Breast epithelium (tissue), 4 donors: ENCODE measurements at places on chromosomes 3 and 15. TPM values are rescaled to one million over a fixed set of nuclear protein-coding genes. Genes with fewer than 3 reads are reported as not detected.

DNA sequence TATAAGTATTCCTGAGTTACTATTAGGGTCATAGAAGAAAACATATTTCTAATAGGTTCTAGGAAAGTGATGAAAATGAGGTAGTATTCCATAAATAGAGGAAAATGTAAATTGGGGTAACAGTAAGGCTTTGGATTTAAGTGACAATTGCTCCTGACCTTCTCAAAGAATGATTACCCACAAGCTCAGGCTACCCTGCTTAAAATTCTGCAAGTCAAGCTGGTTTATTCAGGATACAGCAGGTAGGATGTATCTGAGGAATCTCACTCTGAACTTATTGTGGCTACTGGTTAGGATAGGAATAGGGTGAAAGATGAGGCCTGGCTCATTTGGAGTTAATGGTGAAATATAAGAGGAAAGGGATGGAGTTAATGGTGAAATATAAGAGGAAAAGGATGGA, 67.7 kb downstream of the CD200R1L start:
- H3K36me3 ChIP-seq, result no peaks in the 10 kb centered on the region
- H3K27ac ChIP-seq, result no peak overlapping the region
- DNase-seq, result no peak
- no peaks in the 10 kb centered on the region for H3K4me1 ChIP-seq
- H3K27me3 ChIP-seq, result no peaks in the 10 kb centered on the region
- no peak overlapping the region for H3K4me3 ChIP-seq

DNA sequence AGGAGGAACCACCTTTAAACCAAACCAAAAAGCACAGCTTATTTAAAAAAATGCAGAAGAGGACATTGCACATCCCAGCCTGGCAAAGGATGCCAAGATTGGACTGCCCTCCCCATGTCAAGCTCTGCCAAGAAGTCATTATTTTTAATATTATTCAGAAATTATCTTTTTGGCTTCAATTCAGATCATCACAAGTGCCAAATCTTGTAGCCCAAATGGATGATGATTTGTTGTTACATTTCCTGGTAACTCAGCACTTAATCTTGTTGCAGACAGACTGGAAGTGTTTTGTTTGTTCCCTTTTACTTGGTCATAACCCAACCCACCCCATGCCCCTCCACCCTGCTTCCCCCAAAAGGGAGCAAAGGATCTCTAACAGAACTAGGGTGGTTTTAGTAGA, 28.1 kb upstream of the LXN start:
- H3K27ac ChIP-seq, result no peak overlapping the region
- no peaks in the 10 kb centered on the region for H3K27me3 ChIP-seq
- DNase-seq, result no peak
- no peaks in the 10 kb centered on the region for H3K36me3 ChIP-seq

DNA sequence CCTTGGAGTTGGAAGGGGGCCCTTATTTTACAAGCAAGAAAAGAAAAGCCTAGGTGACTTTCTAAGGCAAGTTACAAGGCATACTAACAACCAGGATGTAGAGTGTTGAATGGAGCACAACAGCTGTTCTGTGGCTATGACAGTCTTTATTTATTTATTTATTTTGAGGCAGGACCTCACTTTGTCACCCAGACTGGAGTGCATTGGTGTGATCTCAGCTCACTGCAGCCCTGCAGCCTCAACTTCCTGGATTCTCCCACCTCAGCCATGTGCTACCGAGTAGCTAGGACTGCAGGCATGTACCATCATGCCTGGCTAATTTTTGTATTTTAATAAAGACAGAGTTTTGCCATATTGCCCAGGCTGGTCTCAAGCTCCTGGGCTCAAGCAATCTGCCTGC, 973.4 kb downstream of the ROBO1 start:
- no peak for DNase-seq
- no peaks in the 10 kb centered on the region for H3K27me3 ChIP-seq
- H3K4me1 ChIP-seq, result no peaks in the 10 kb centered on the region
- H3K36me3 ChIP-seq, result no peaks in the 10 kb centered on the region
- no peak overlapping the region for H3K4me3 ChIP-seq

DNA sequence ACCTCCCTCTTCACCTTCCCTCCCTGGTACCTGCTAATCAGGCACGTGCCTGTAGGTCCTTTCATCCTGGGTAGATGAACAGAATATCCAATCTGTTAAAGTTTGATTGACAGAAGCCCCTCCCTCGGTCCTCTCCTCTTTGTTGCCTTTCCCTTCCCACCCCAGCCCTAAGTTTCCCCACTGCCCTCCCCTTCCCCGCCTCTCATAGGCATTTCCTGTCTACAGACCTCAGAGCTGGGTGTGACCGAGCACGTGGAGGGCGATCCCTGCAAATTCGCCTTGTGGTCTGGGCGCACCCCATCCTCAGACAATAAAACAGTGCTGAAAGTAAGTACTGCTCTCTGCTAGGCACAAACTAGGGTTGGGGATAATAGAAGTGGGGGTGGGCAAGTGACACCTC, 239.2 kb upstream of the UMPS start:
- no peak overlapping the region for H3K27ac ChIP-seq
- no peaks in the 10 kb centered on the region for H3K4me1 ChIP-seq
- no peaks in the 10 kb centered on the region for H3K27me3 ChIP-seq

Gene PCOLCE2
- total RNA-seq, result 36.0 TPM
